ENCODE measurements at places on chromosomes 11 and 22.
A peak's percentile ranks its signal among the peaks of the same experiment; 100 is the strongest.

DNA sequence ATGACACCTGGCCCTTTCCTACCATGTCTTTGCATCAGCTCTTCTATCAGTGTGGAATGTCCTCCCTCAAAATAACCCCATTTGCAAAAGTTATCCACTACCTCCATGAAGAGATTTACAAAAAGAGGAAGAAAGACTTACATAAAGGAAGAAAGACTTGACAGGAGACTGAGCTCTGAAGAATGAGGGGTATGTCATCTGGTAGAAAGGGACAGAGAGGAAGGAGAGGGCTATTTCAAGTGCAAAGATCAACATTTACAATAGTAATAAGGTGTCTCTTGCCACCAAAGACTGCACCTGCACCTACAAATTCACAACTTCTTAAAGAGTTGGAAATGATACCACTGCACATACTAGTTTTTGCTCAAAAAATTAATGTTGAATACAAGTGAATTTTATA lies 18.2 kb downstream of the PAK1 start:
- no peak for DNase-seq

DNA sequence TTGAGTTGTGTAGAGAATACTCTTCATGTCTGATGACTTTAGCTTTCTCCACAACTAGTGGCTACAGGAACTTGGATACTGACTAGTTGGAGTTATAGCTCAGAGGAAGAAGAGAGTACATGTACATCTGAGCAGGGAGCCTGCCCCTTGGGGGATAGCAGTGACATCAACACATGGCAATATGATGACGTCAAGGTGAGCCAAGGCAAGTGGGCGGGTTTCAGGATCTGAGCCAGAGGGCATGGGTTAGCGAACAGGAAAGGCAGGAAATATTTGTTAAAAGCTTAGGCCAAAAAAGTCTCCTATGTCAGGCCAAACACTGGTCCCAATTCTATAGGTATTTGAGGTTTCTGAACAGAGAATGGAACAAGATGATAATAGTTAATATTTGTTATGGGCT lies 42.0 kb upstream of the HORMAD2 start:
- DNase-seq, result no peak

DNA sequence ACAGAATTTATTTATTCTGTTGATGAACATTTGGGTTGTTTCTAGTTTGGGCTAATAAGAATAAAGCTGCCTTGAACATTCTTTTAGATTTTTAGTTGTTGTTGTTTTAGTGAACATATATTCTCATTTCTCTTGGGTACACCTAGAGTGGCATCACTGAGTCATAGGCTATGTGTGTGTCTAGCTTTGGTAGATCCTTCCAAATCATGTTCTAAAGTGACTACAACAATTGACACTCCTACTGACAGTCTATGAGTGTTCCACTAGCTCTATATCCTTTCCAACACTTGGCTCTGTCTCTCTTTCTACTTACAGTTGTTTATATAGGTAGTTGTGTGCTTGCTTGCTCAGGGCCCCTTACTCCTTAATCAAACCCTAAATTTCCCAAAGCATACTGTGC lies 346.0 kb upstream of the NCAM1 start:
- no peak for DNase-seq

GRCh38 chr11:34754171-34754823 lies 133.4 kb downstream of the EHF start:
- DNase-seq, result no peak

DNA sequence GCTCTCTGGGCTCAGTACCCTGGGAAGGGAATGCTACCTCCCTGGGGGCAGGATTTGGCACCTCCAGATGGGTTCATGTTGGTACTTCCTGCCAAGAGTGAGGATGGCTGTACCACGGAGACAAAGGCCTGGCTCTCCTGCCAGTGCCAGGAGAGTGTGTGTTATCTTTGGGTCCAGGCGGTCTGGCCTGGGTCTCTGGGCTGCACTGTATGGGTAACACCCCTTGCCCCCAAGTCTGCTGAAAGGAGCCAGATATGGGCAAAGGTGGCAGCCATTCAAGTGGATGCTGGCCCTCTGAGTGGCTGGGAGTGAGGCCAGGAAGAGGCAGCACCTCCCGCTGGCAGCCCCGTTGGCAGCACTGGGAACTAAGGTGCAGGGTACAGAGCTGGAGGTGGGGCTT lies 91.5 kb downstream of the NECTIN1 start:
- DNase-seq, result no peak

DNA sequence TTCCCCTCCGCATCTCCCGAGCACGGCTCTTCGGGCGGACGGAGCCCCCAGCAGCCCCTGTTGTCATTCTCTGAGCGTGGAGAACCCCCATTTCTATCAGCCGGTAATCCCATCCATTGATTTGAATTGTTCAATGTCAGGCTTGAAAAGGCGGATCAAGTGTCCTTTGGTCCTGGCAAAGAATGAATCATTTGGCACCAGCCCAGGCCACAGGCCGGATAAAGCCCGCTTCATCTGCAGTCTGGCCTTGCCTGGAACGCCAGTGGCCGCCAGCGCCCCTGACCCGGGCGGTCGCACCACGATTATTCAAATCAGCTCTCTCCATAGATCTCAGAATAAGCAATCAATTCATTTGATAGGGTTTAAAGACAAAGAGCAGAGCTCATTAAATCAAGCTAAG lies 188.9 kb downstream of the BRD1 start:
- DNase-seq, result no peak

GRCh38 chr11:35559949-35560348 lies 34.5 kb upstream of the PAMR1 start:
- no peak for DNase-seq

DNA sequence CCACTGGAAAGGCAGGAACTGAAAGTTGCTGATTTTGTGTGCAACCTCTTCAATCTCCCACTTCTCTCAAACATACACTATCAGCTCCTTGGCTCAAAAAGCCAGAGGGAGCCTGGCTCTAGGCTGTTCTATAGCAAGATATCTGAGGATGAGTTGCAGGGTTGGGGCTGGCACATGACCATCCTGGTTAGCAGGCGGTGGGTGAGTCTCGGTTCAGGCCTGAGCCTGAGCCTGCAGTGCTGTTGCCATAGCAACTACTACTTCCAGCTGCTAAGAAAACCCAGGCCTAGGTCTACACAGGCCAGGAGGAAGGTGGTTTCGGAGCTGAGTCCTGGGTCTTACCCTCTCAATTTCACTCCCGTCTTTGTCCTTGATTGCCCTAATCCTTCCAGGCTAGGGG lies 39.0 kb downstream of the CWC15 start:
- no peak for DNase-seq

DNA sequence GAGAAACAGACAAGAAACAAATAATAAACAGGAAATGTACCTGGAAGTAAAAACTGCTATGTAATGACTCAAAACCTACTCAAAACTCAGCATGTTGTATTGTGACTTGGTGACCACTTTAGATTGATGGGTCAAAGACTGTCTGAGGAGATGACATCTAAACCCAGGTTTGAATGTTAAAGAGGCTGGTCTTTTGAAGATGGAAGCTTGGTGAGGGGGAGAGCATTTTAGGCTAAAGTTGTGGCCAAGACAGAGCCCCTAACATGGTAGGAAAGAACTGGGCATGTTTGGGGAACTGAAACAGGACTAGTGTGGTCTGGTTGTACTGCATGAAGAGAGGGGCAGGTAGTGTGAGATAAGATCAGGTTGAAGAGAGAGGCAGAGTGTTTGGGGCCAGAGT lies 85.3 kb upstream of the MYO18B start:
- DNase-seq, result no peak

DNA sequence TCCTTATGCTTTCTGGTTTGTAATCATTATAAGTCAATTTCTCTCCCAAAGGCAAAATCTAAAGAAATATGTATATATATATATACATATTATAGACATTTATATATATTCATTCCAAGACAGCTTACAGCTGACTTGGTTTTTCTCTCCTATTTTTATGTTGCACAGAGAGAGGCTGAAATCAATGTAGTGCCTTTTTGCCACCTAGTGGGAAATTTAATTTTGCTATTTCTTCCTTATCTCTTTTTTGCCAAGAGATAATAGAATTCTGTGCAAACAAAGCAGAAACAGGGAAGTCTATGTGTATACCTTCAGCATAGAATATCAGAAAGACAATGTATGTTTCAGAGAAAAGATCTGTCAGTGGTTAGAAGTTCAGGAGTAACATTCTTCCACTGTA lies 186.0 kb upstream of the ANO5 start:
- DNase-seq, result no peak

GRCh38 chr11:20131788-20132666 lies 28.2 kb downstream of the DBX1 start:
- DNase-seq, result peak; percentile 34

All from GM12891 (cell line).